Fibroblast of mammary gland (primary cell): ENCODE measurements at places on chromosomes 1 and 21.

GRCh38 chr21:15521644-15522001 lies 208.2 kb upstream of the USP25 start:
- no peak for DNase-seq

- DNase-seq = no peak
These were observed 3.1 kb upstream of the CD2 start for GRCh38 chr1:116751146-116751545.

DNA sequence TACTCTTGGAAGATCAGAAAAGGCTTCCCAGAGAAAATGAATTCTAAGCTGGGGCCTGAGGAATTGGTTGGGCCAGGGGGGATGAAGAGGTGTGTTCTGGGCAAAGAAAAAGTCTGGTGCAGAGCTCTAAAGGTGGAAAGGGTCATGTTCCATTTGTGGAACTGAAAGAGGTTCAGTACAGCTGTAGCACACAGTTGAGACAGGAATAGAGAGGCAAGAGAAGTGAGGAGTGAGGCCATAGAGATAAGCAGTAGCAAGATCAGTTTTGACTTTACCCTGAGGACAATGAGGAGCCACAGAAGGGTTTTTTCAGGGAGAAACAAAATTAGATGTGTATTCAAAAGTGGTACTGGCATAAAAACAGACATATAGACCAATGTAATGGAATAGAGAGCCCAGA lies 30.3 kb upstream of the MUTYH start:
- DNase-seq = no peak

DNA sequence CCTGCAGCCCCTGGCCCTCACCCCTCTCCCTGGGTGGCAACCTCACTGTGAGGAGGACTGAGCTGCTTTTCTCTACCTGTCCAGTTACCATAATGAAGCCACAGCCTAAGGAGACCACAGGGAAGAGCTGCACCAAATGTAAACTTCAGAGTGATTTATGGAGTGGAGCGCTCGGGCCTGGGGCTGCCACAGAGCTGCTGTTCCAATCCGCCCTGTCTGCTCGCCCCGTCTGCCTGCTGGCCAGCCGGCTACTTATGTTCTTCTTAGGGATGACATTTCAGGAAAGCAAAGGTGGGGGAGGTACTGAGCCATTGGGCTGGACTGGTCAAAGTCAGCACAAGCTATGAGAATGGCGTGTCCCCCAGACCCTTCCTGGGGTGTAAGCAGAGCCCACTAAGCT lies 17.9 kb downstream of the SYT6 start:
- DNase-seq = no peak

GRCh38 chr21:36261459-36261858 lies 58.5 kb upstream of the MORC3 start:
- no peak for DNase-seq

- peak; percentile 57 for DNase-seq
These were observed 32.7 kb upstream of the WASF2 start for GRCh38 chr1:27522432-27523336.

- no peak for DNase-seq
These were observed 3.4 kb downstream of the PRPF38B start for GRCh38 chr1:108695535-108695934.

DNA sequence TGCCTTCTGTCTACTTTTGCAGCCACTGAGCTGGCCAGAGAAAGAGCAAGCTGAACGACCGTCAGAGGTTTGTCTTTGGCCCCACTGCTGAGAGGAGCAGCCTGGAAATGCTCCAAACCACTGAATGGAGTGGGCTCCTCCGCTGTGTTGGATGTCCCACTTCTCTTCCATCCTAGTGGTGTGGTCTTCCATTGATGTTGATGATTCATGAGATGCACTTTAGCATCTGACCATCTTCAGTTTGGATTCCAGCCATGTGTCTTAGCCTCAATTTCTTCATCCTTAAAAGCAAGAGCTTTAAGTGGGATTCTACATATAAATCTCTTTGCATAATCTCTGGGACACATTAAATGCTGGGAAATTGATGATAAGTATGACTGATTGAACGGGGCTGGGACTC lies 276.9 kb downstream of the SIPA1L2 start:
- DNase-seq = peak; percentile 31

DNA sequence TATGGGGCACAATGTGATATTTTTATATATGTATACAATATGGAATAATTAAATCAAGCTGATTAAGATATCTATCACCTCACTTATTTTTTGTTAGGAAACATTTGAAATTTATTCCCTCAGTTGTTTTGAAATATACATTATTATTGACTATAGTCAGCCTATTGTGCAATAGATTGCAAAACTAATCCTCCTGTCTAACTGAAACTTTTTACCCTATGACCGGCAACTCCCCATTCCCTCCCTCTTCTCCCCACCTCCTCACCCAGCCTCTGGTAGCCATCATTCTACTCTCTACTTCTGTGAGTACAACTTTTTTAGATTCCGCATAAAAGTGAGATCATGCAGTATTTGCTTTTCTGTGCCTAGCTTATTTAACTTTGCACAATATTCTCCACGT lies 117.7 kb upstream of the SGIP1 start:
- DNase-seq = peak; percentile 71

GRCh38 chr1:44244986-44245385 lies 31.7 kb downstream of the DMAP1 start:
- no peak for DNase-seq

DNA sequence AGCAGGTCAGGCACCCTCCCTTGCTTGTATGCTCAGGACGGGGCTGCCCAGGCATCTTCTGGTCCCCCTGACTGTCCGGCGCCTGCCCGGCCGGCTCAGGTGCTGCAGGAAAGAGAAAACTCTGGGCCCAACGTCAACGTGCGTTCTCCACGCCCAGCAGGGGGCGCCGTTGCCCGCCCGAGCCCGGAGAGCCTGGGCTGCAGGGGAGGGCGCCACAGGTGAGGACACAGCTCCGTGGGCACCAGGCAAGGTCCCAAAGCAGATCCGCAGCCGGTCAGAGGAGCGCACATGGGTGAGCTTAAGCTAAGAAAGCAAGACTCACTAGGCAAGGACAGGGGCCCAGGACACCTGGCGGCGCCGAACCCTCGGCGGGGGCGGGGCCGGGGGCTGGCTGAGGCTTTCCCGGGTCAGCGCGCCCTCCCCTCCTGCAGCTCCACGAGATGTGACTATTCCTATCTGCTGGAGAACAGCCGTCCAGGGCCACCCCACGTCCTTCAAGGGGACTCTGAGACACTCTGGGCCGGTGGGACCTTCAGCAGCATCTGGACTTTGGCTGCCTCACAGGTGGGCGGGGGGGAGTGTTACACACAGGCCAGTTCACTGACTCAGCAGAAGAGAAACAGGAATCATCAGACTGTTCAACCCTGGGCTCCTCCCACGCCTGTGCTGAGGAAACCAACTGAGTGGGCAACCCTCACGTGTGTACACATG lies 29.3 kb downstream of the KRTAP10-1 start:
- peak; percentile 17 for DNase-seq

GRCh38 chr1:217562229-217562878 lies 68.5 kb downstream of the GPATCH2 start:
- peak; percentile 86 for DNase-seq

- no peak for DNase-seq
These were observed 104.6 kb downstream of the KCND3 start for GRCh38 chr1:111884772-111885443.

DNA sequence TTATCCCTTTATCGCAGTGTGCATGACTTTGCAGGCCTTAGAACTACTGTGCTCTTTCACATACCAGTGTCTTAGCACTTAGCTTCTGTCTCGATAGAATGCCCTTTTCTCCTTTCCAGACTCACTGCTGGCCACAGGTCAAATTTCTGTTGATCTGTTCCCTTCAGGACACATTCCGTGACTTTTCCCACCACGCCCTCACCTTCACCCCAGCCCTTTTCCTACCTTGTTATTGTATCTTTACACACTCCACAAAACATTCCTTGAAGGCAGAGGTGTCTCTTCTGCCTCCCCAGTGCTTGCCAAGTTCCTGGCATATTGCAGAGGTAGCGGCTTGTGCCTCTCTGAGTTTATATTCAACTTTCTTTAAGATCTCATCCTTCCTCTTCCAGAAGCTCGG lies 3.7 kb upstream of the IGSF9 start:
- no peak for DNase-seq

- DNase-seq = no peak
These were observed 29.8 kb upstream of the HAO2 start for GRCh38 chr1:119338757-119339156.

GRCh38 chr1:157438613-157439012 lies 113.7 kb downstream of the FCRL5 start:
- no peak for DNase-seq

GRCh38 chr1:203366476-203366875 lies 15.6 kb upstream of the FMOD start:
- DNase-seq = no peak

- no peak for DNase-seq
These were observed 24.2 kb downstream of the PCAT6 start for GRCh38 chr1:202834771-202835547.

GRCh38 chr1:26747048-26747447 lies 40.7 kb upstream of the PIGV start:
- no peak for DNase-seq

- no peak for DNase-seq
These were observed 496.9 kb upstream of the CAMK1G start for GRCh38 chr1:209086486-209087192.

GRCh38 chr1:212153635-212154034 lies 118.1 kb downstream of the DTL start:
- no peak for DNase-seq

DNA sequence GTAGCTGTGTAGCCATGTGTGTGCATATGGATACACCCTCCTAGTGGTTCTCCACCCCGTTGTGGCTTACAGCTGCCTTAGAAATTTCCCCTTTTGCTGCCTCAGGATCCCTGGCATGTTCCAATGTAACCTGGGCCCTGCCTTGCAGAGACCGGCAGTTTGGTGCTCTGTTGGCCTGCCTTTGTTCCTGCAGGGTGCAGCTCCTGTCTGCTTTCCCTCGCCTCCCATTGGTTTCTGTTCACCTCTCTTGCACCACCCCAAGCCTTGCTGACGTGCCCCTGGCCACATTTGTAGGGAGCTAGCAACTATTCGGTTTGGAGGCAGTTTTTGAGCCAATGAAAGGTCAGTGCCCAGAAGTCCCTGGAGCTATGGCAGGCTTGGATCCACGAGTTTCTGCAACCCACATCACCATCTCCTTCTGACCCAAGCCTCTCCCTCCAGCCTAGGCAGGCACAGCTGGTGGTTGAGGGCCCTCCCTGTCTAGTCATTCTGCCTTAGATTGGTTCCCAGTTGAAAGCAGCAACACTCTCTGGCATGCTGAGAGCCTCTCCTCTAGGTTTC lies 54.9 kb downstream of the MAB21L3 start:
- DNase-seq = no peak

DNA sequence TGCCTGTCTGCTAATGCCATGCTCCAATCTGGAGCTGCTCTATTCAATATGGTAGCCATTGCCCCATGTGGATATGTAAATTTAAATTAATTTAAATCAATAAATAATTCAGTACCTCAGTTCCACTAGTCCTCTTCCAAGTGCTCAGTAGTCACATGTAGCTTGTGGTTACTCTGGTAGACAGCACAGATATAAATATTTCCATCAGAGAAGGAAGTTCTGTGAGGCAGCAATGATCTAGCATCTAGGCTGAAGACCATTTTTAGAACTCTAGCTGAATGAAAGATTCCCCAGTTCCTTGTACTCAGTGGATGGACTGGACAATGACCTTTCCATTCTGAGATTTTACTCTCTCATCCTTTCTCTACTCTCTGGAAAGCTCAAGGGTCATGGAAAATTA lies 25.8 kb upstream of the CAPZB start:
- DNase-seq = no peak

- DNase-seq = no peak
These were observed 106.2 kb downstream of the NIBAN1 start for GRCh38 chr1:184867866-184868689.

DNA sequence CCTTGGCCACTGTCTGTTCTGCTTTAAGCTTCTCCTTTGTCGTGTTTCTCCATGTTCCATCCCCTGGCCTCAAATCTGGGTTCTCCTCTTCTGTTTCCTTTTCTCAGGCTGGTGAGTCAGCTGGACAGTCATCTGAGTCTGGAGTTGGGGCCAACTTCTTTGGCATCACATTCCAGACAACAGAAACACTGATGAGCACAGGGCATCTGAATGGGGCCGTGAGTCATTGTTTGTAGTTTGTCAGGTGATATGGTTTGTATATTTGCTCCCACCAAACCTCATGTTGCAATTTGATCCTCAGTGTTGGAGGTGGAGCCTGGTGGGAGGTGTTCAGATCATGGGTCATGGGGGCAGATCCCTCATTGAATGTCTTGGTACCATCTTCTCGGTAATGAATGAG lies 14.3 kb upstream of the OLIG2 start:
- DNase-seq = peak; percentile 95

- DNase-seq = no peak
These were observed 668.0 kb downstream of the LTN1 start for GRCh38 chr21:28324690-28325089.

- DNase-seq = no peak
These were observed 15.0 kb downstream of the SMYD2 start for GRCh38 chr1:214295934-214296333.

DNA sequence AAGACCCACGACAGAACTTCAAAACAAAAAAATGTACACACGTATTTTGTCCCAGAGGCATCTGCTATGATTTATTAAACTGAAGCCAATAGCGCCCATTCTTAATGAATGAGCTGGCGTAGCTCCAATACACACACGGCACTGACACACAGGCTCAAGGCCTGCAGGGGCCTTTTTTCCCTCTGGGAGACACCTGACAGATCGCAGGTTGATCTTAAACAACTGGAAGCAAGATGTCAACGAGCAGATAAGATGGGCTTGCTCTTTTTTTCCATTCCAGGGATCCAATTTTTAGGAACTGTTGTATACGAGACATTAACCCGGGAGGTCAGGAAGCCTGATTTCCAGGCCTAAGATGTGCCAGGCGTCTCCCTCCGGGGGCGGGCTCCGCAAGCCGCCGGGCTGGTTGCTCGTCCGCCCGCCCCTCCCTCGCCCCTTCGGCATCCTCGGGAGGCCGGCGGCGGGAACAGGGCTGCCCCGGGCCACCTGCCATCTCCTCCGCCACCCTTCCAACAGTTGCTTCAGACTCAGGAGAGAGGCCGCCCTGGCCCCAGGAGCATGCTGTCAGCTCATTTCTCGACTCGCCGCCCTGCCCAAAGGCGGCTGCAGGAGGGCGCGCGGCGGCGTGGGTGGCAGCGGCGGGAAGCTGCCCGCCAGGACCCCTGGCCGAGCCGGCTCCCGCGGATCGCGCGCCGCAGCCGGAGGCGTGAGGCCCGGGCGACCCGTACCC lies 735 bp downstream of the TTC13 start:
- DNase-seq = peak; percentile 28

DNA sequence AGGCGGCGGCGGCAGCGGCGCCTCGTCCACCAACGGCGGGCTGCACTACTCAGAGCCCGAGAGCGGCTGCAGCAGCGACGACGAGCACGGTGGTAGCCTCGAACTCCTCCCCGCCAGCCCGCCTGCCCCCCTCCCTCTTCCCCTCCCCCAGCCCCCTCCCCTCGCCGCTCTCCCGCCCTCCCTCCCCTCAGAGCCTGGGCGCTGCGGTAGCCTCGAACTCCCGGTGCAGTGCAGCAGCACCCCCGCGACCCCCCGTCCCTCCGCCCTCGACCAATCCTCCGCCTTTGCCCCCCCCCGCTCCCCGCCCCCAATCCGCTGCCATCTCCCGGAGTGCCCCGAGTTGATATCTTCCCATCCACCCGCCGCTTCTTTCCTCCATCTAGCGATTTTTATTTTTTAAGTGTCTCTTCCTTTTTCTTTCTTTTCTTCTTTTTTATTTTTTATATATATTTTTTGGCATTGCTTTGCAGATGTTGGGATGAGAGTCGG lies 516 bp downstream of the RCOR3 start:
- DNase-seq = peak; percentile 46

- DNase-seq = peak; percentile 71
These were observed at the start of gene ZNF362 for GRCh38 chr1:33256471-33257206. Gene ZNF362 (plus strand): TSS chr1:33256492. CDS start chr1:33270575, 14,083 bp downstream.

GRCh38 chr1:201019321-201019977 lies 4.1 kb downstream of the KIF21B start:
- DNase-seq = peak; percentile 19

GRCh38 chr1:112464501-112464900 lies 44.3 kb upstream of the WNT2B start:
- no peak for DNase-seq
